NCI-H1105 treated with DMSO at 0.1 percent for 48 hours (cell line): ENCODE measurements at places on chromosomes 3 and 15.

GRCh38 chr3:22846566-22846965, 356.6 kb upstream of the UBE2E2 start:
- DNase-seq = peak; percentile 1

GRCh38 chr3:15728766-15729165, 69.0 kb downstream of the ANKRD28 start:
- no peak for DNase-seq

DNA sequence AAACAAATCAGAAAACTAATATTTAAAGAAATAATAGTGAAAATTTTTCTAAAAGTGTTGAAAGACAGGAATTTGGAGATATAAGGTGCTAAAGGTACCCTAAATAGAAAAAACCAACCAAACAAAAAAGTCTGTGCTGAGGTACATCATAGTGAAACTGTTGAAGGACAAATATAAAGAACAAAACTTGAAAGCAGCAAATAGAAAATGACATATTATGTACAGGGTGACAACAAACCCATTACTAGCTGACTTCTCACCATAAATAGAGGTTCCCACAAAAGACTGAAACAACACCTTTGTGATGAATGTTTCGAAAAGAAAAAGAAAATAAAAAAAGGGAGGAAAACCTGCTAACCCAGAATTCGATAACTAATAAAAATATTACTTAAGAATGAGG, 502.5 kb upstream of the NECTIN3 start:
- DNase-seq = no peak

- no peak for DNase-seq
These were observed 13.9 kb upstream of the PAQR9 start for GRCh38 chr3:142977399-142977728.

- no peak for DNase-seq
These were observed 16.3 kb downstream of the CD80 start for GRCh38 chr3:119543147-119543546.

GRCh38 chr3:54176106-54176505, 53.8 kb downstream of the CACNA2D3 start:
- DNase-seq = no peak

GRCh38 chr15:32119694-32120330, 89.5 kb downstream of the CHRNA7 start:
- DNase-seq = peak; percentile 2

DNA sequence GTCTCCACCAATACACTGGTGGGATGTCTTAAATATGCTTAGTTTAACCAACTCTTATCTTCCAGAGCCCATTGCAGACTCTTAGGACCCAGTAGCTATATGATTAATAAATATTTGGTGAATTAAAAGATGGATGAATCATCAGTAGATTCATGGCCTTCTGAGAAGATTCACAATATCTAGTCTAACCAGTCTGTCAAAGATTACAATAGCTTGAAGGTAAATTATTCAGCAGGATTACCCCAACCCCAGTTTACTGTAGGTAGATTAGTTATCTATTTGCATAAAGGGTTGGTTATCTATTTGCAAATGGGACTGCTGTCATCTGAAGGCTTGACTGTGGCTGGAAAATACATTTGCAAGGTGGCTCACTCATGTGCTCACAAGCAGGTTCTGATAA, 239.4 kb upstream of the THRB start:
- DNase-seq = no peak

DNA sequence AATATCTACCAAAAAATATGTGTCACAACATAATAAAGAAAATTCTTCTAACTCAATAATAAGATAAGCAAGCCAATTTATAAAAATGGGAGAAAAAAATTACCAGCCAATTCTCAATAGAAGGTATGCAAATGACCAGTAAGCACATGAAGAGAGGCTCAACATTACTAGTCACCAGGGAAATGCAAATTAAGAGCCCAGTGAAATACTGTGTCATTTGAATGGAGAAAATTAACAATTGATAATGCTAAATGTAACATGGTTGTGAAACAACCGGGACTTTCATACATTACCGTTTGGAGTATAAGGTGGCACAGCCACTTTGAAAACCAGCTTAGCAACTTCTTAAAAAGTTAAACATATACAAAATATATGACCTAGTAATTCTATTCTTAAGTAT, 460.7 kb downstream of the IGSF11 start:
- no peak for DNase-seq

DNA sequence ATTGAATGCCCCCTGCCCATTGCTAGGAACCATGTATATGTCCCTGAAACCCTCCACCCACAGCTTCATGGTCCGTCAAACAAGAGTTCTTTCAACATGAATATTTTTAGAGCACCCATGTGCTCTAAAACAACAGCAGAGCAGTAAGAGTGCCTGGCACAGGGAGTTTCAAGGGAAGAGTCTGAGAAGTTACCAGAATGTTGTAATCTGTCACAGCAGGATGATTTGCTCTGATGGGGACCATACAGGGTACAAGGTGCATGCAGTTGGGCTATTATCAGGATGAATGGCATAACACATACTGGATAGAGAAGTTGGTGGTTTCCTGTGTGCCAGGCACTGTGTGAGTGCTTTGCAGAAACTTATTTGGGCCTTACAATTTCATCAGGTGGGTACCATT, 27.8 kb upstream of the FLNB start:
- no peak for DNase-seq

GRCh38 chr3:87949879-87950208, 109.0 kb downstream of the CGGBP1 start:
- no peak for DNase-seq

- DNase-seq = no peak
These were observed 70.7 kb downstream of the ZPLD1 start for GRCh38 chr3:102505542-102505941.

- no peak for DNase-seq
These were observed 106.1 kb downstream of the THSD4 start for GRCh38 chr15:71221417-71221816.

- DNase-seq = no peak
These were observed 18.2 kb upstream of the FHIT start for GRCh38 chr3:61269435-61269834.

DNA sequence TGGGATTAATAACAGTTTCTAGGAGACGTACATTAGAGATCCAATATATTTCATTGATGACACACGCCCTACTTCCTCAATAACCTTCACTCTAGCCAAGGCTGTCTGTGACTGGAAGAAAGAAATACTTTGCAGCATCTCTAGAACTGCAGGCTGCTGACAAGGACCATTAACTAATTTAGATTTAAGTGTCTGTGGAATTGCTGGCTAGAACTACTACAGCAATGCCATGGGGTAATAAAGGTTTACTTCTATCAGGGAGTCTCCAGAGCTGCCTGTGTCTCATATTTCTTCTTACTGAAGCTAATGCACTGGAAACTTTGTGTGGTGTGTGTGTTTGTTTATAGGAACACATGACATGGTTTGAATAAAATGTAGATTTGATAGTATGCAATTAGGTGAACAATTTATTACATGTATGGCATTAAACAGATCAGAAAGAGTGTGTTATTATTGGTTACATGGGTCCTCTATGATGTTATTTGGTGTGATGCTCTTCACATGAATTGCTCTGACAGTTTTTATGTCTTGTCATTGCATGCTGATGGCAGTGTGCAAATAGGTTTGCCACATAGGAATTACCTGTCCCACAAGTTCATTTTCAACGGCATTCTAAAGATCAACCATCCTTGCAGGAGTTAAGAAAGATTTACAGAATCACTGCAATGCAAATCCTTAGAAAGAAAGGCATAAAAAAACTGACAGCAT, 916.2 kb upstream of the CADM2 start:
- no peak for DNase-seq

GRCh38 chr15:68442903-68443302, 10.9 kb upstream of the ITGA11 start:
- no peak for DNase-seq

- DNase-seq = no peak
These were observed 108.6 kb upstream of the LRRFIP2 start for GRCh38 chr3:37283011-37283410.

DNA sequence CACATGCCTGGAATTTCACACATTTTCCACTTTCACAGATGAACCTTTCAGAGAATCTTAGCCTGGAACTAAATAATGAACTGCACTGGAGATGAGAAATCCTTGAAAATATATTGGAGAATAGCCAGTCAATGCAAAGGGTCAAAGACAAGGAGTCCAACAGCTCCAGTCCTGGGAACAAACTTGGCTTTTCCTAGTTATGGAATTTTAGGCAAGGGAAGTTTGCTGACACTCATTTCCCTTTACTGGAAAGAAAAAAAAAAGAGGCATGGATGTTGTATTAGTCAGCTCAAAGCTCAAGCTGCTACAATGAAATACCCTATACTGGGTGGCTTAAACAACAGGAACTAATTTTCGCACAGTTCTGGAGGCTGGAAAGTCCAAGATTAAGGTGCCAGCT, 690.8 kb upstream of the ARPP21 start:
- no peak for DNase-seq

DNA sequence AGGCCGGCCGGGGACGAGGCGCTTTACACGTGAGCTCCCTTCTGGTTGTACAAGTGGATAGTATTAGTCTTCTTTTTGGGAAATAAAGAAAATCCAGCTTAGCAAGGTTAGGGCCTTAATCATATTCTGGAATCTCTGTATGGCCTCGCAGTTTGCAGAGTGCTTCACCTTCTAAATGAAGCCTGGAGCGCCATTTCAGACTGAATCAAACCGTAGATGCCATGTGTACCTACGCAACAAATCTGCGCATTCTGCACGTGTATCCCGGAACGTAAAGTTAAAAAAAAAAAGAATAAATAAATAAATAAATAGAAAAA, 322 bp upstream of the P3H2 start:
- DNase-seq = no peak

DNA sequence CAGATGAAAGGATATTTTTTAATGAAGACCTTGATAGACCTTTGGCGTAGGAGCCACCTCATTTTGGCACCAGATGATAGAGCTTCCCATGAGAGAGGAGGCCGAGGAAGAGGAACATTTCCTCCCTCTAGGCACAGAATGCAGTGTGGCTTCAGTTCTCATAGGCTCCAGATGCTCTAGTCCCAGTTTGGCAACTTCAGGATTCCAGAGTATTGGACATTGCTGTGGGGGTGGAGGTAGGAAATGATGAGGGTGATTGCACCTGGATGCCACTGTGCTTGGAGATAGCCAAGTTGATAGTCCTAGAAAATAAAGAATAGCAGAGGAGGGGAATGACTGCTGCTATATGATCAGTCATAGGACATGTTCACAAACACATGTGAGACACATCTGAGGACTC, 58.3 kb upstream of the KY start:
- no peak for DNase-seq

DNA sequence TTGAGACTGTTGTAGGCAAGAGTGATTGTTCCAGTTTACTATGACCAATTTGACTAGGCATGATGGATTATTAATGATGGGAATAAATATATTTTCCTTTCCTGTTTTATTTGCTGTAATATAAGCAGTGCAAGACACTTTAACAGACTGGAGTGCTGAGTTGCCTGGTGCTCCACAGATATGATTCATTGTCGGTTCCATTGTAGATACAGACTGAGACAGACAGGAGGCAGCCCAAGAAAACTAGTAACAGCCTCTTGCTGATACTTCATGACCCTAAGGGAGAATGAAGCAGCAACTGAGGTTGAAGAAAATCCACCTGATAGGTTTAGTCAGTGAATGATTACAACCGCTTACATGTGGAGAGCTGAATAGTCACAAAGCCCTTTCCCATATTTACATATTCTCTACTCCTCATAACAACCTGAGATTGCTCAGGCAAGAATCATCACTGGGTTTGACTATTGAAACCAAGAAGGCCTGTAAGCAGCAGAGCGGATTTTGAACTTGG, 235.1 kb upstream of the TPRG1 start:
- DNase-seq = no peak

- peak; percentile 52 for DNase-seq
These were observed 848 bp downstream of the NCEH1 start for GRCh38 chr3:172709774-172710663.

DNA sequence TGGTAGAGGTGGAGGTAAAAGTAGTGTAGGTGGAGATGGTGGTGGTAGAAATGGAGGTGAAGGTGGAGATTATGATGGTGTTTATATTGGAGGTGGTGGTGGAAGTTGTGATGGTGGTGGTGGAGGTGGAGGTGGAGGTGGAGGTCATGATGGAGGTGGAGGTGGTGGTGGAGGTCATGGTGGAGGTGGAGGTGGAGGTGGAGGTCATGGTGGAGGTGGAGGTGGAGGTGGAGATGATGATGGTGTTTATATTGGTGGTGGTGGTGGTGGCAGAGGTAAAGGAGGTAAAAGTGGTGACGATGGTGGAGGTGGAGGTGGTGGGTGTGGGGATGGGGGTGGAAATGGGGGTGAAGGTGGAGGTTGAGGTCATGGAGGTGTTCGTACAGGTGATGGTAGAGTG, 107.8 kb downstream of the ASB7 start:
- DNase-seq = no peak

DNA sequence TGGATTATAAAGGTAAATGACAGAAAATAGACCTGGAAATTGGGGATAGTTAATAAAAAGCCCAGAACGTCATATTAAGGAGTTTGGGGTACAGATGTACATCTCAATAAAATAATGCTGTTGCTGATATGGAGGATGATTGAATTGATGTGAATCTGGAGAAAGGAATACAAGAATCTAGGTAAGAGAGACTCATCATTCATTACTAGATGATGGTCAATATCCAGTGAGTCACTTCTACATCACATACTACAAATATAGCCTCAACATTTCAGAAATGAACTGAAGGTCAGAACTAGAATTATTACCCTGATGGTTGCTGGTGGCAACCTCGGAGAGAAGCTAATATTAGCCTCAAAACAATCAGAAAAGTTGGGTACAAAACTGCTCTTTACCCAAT, 37.6 kb upstream of the P3H2 start:
- DNase-seq = no peak

DNA sequence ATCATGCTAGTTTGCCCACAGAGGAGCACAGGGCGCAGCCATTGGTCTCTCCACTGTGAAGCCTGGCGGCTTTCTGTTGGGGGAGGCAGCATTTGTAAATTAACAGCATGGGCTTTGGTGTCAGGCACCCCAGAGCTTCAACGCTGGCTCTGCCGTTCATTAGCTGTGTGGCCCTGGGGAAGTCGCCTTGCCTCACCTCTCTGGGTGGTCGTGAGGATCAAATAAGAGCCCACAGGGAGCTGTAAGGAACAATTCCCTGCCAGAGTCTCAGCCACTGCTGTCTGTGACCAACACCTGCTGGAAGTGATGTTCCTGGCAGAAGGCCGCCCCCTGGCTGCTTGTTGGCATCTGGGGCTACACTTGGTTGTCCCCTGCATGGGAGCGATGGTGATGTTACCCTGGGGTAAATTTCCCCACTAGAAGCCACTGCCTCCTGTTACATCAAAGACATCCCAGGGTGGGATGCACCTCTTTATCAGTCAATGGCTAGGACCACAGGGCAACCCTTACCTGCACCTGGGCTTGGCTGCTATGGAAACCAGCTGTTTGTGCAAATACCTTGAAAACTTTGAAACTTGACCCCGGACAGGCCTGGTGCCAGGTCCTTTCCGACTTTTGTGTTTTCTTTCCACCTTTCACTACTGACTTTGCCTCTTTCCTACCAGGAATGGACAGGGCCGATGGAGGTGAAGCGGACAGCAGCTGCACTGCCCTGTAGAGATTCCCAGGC, 36.9 kb downstream of the DNASE1L3 start:
- peak; percentile 63 for DNase-seq

DNA sequence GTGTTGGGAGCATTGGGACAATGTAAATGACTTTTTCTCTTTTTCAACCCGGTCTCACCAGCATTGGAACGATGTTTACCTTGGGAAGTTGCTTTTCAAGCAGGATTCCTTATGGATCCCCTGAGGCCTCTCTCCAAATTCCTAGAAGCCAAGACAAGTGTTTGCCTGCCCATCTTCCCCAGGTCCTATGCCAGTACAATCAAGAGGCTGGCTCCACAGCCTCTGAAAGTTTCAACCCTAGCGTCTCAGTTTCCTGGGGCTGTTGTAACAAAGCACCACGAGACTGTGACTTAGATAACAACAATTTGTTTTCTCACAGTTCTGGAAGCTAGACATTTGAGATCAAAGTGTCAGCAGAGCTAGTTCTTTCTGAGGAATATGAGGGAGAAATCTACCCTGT, 347.2 kb upstream of the UMPS start:
- DNase-seq = no peak
